ENCODE measurements at places on chromosomes 11 and 22.

- peak; percentile 78 for DNase-seq
These were observed 67.8 kb downstream of the TCF20 start for GRCh38 chr22:42202669-42203068.

DNA sequence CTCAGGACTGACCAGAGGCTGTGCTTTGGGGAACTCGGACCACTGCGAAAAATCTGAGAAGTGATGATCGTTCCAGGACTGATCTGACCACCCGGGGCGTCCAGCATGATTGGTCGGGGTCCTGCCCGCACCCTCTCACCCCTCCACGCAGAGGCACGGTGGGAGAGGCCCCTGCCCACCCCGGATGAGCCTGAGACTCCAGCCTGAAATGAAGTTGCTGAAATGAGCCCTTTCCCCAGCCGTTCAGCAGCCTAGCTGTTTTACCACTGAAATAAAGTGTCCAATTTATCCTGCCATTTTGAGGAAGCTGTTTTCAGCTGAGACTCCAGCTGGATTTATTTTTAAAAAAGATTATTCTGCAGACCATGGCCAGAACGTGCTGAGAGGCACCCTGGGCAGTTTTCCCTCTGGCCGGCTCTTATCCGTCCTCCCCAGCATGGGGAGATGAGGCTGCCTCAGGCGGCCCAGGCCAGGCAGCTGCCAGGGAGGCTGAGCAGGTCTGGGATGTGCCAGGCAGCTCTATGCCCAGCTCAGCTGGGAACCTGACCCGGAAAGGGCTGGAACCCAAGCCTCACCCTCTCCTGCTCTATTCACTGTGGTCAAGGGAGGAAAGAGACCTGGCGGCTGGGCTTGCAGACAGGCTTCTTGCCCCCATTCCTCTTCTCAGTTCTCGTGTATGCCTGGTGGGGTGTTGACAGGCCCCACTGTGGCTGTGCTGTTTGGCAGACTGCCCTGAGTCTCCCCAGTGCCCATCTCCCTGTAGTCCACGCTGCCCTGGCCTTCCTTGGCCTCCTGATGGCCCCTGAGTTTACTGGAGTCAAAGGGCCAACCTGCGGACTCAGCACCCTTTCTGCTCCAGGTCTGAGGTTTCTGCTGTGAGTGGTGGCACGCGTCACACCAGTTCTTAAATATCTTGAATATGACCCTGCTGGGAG is 161.0 kb upstream of the B3GAT1 start:
- DNase-seq, result no peak

DNA sequence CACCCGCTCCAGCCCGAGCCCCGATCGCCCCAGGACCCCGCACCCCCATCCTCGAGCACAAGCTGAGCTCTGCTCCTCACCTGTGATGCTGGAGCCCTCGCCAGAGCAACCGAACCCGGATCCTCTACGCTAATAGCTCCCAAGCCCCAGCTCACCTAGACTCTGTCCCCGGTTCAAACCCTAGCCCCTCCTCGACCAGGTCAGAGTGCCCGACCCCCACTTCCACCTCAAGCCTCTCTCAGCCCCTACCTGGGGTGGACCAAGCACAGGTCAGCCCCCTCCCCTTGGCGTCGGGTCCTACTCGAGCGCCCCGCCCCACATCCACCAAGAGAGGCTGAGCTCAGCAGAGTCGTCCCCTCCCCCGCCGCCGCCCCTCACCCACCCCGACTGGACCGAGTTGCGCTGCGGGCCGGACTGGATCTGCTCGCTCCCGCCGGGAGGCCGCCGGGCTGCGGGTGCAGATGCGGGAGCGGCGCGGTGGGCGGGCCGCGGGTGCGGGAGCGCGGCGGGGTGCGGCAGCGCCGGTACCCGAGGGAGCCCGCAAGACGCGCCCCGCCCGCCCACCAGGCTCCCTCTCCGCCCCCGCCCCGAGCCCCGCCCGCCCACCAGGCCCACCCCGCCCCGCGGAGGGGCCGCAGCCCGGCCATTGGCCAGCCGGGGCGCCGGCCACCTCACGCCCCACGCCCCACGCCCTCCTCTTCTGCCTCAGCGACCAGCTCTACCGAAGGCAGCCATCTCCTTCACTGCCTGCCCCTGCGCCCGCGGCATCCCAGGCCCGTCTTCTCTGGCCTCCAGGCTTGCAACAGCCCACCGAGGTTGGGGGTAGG is 577 bp upstream of the DKK3 start:
- DNase-seq, result peak; percentile 50

DNA sequence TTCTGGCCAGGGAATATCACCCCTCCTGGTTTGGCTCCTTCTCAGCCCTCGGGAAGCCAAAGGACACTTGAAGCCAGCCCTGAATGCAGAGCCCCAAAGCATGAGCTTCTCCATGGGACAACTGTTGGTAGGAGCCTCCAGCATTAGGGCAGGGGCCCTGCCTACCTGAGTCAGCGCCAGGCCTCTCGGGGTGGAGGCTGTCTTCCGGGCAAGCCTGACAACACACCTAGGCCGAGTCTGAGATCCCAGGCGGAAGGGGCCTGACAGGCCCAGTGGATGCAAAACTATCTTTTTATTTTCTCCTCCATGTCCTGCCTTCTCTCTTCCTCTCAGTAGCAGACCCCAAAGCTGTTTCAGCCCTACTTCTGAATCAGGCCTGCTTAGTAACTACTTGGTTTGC is 27.6 kb downstream of the RCOR2 start:
- DNase-seq, result no peak

- no peak for DNase-seq
These were observed 118.0 kb downstream of the FEZ1 start for GRCh38 chr11:125378083-125378482.

DNA sequence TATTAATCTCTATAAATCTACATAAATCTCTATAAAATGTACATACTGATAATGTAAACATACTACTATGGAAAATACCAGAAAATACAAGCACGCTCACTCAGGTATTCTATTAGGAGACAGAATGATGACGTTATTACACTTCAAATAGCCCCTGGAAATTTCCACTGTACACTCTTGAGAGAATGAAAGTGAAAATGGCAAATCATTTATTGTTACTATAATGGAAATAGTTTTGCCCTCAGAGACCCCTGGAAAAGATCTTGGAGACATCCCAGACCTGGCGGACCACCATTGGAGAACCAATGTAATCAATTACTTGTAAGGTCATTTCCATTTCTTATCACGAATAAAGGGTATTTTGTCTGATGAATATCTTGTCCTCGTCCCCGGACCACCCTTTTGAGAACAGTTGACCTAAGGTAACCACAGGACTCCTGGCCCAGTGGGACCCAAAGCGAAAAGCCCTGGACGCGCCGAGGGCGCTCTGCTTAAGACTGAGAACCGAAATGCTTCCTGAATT is 509 bp upstream of the PRRG4 start:
- DNase-seq, result peak; percentile 13

DNA sequence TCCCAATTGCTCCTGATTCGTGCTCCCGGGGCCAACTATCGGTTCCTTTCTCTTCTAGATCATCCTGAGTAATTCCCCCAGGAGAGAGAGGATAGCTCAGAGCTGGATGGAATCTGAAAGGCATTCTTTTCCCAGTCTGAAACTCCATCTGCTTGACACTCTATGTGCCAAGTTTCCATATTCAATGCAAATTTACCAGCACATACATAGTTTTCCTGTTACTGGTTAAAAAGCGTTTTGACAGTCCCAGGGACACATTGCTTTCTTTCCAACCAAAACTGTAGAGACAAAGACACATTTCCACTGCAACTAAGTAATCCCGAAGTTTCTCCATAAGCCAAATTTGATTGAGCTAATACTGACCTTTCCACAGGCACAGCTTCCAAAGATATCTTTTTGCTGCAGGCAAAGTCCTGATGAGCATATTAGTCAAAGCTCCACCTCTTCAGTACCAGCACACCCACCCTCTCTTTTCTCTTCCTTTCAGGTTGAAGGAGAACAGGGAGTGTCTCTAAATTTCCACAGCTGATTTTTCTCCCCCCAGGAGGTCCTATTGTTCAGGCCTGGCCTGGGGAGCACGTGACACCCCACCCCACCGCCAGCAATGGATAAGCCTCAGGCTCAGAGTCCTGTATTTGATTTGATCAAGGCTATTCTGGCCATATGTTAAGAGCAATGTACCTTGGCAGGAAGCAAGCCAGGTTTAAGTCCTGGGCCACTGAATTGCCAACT is 9.7 kb upstream of the ANKK1 start:
- DNase-seq, result no peak

DNA sequence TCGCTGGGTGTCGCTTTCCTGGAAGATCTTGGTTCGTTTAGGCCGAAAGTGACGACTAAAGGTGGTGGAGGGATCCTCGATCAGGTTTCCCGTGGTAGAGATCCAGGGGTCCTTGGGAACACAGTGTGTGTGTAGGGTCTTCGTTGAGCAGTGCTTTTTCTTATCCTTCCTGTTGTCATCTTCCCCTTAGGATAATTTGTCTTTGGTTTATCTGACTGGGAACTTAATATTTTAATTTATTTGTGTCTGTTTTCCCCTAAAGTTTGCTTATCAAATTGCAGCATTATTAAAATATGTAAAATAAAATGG is 403 bp downstream of the RBM7 start:
- DNase-seq, result no peak

DNA sequence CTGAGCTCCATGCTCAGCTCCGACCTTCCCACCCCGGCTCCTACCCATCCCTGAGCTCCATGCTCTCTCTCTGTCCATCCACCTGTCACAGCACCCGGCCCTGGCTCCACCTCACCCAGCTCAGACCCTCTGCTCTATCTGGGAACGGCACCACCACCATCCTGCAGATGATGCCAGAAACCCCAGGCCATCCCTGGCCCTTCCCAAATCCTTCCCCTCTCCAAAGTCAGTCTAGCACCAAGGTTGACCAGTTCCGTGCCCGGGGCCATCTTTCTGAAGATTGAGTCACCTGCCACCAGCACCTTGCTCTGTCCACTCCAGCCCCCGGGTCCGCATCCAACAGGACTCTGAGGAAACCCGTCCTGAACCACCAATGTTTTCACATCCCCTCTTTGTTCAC is 969.6 kb downstream of the BRD1 start:
- DNase-seq, result no peak

DNA sequence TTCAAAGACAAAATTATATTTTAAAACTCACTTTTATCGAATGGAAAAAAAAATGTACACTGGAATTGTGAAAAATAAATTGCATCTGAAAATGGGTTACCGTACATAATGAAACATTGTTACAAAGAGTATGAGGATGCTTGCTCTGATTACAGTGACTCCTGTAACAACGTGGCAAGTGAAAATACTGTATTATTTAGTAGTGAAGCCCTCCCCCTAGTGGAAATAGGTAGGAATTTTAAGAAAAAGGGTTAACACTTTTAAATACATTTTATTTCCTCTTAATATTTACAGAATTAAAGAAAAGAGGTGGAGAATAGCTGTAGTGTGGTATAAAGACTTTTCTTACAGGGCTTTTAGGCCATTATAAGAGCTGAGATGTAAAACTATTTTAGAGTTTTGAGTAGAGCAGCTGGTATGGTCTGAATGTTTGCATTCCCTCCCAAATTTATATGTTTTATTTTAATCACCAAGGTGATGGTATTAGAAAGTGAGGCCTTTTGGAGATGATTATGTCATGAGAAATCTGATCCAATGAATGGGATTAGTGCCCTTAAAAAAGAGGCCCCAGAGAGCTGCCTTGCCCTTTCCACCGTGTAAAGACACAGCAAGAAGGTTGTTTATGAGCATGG is 25.2 kb downstream of the FAM76B start:
- peak; percentile 78 for DNase-seq

- peak; percentile 81 for DNase-seq
These were observed 65.5 kb upstream of the EMID1 start for GRCh38 chr22:29139965-29140782.

DNA sequence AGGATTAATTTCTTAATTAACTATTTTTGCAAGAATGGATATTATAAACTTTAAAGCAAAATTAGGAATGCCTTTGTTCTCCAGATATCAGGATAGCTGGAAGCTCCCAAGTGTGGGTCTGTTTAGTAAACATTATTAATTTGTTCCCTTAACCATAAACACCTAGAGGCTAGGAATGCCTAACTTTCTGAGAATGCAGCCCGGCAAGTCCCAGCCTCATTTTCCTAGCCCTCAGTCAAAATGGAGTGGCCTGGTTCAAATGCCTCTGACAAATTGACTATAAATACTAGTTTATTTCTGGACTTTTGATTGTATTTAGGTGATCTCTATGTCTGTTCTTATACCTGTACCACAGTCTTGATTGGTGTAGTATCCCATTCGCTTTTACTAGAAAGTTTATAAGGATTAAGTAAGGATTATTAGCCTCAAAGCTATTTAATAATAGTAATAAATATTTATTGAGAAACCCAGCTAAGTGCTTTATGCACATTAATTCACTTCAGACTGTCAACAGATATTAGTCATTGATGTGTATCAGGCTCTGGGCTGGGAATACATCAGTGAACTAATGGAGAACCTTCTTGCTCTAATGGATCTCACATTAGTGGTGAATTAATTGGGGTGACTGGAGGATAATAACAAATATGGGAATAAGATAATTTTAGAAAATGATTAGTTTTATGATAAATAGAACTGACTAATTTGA is 25.8 kb downstream of the PPME1 start:
- no peak for DNase-seq

- no peak for DNase-seq
These were observed 3.2 kb upstream of the C11orf91 start for GRCh38 chr11:33703788-33704187.

GRCh38 chr11:2949920-2950319 is 20.7 kb upstream of the PHLDA2 start:
- DNase-seq, result no peak

DNA sequence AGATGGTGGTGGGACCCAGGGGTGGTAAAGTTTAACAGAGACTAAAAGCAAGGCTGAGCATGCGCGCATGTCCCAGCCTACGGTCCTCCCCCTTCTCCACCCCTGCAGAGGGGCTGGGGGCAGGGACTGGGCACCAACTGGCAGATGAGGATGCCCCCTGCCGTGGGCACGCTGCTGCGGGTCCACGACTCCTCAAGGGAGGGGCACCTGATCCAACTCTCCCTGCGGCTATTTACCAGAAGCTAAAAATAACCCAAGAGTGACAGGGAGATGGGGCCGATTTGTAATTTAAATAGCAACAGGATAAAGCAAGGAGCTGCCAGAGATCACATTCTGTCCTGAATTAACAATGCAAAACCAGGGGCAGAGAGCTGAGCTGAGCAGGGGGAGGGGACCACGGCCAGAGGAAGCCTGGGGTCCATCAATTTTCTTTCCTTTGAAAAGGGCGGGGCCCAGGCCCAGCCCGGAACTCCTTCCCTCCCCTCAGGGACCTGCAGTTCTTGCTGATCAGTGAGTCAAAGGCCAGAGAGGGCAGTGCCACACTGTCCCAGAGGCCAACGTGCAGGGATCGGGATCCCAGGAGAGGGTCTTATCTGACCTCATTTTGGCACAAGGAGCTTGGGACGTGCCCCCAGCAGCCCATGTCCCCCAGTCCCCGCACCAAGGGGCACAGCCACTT is 8.1 kb upstream of the DGKZ start:
- DNase-seq, result peak; percentile 32

Data from choroid plexus epithelial cell (primary cell).